H54 (cell line): ENCODE measurements at places on chromosomes 11 and 22.

DNA sequence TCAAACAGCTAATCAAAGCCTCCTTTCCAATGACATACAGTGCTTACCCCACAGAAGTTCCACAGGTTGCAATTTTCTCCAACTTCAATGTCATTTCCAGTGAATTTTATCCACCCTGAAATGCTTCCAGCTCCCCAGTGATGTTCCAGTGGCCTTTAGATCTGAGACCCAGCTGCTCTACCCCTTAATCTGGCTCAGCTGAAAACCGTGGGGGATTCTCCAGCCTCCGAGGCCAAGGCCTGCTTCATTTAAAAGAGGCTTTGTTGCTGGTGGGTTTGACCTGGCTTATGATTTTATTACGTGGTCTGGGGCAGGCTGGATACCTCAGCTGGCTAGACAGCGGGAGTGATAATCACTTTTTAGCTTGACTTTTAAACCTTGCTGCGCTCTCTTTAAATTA lies 10.9 kb downstream of the HEPHL1 start:
- no peak for DNase-seq

- no peak for DNase-seq
These were observed 26.1 kb downstream of the TMEM184B start for GRCh38 chr22:38246692-38247091.

DNA sequence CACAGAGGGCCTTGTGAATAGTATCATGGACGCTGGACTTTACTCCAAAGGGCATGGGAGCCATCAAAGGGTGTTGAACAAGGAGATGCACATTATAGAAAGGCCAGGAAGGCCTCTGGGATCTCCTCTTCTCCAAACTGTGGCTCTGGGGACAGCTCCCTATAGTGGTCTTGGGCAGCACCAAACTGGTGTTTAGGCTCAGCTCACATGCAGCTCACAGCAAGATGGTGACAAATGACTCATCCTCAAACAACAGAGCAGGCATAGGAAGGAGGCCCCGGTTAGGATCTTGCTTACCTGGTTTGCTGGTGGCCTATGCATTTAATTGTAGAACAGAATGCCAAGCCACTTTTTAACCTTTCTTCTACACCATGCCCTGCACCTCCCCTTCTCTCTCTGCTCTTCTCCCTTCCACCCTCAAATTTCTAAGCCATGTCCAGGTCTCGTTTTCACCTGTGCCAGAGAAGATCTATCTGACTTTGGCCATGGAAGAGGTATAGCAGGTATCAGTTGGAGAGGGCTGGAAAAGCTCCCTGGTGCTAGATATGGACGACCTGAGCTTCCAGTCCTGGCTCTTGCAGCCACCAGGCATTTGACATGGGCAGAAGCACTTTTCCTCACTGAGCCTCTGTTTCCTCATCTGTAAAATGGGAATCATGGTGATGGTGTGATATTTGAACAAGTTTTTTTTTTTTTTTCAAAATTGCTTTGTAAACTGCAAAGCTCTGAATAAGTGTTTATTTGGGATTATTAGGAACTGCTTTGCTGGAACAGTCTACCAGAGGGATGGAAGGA lies 14.4 kb upstream of the EHF start:
- DNase-seq: no peak

DNA sequence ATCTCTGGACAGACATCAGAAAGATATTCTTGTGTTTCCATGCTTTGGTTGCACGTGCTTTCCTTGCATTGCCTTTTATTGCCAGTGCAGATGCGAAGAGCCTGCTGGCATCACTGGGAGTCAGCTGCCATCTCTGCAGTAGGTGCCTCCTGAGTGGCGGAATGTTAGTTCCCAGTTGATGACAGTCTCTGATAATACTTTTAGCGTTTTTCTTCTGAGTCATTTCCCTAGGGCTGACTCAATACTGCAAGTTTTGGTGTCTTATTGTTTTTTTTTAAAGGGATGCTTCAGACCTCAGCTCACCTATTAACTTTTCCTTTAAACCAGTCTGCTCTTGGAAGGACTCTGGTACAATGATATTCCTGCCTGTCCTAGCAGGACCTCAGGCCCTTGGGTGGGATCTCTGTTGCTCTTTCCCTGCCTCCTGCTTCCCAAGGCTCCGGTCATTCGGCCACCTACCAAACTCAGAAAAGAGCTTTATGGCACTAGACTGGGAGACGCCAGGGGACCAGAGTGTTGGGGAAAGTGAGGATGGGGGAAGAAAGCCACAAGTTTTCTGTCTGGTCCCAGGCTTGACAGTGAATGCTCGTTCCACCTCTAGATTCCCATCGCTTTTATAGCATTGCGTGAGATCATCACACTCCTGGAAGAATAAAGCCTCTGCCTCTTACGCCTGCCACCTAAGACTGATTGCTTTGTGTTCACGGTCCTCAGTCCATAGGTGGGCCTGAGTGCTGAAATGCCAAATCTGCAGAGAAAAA lies 308.7 kb downstream of the DDX10 start:
- peak; percentile 35 for DNase-seq

DNA sequence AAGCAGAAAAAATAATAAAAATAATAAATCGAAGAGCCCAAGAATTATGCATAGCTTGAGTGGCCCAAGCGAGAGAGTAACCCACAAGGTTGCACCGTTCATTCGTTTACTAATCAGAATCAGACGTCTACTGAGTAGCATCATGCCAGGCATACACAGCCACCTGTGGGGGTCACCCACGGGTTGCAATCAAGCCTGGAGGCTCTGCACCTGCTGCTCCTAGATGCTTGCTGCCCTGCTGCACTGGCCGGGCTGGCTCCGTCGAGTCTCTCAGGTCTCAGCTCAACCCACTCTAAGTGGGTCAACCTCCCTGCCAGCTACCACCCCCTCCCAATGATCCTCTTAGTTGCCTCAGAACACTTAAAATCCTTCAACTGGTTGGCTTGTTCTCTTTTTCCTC lies 2.0 kb upstream of the TESMIN start:
- no peak for DNase-seq

GRCh38 chr11:79129702-79130101 lies 311.1 kb downstream of the TENM4 start:
- DNase-seq: no peak
